ENCODE measurements at places on chromosomes 4 and X. TPM values are rescaled to one million over a fixed set of nuclear protein-coding genes. Genes with fewer than 3 reads are reported as not detected.

The GPR82 gene
- total RNA-seq = 0.11 TPM

The INTS6L gene
- total RNA-seq = 21.0 TPM

The SRPX gene
- total RNA-seq = not detected

The MRPS18C gene
- 64.0 TPM for total RNA-seq

GRCh38 chr4:94516067-94516466, 64.3 kb downstream of the PDLIM5 start:
- no peak overlapping the region for H3K4me3 ChIP-seq
- H3K27me3 ChIP-seq = no peaks in the 10 kb centered on the region
- no peak overlapping the region for H3K27ac ChIP-seq

- H3K27me3 ChIP-seq = no peaks in the 10 kb centered on the region
- DNase-seq = no peak
Observed at GRCh38 chr4:38804654-38805295, at the start of gene TLR1. TSS of gene TLR1 (minus strand) at chr4:38804791. CDS start at chr4:38798831, 5,960 bp downstream.

GRCh38 chr4:107299646-107300045, 263.5 kb upstream of the DKK2 start:
- no peak overlapping the region for H3K27ac ChIP-seq
- no peaks in the 10 kb centered on the region for H3K36me3 ChIP-seq
- H3K4me3 ChIP-seq = no peak overlapping the region
- peaks cover 2% of the 10 kb centered on the region for H3K27me3 ChIP-seq
- DNase-seq = no peak

- H3K27ac ChIP-seq = peak overlapping the region; percentile 97
- no peaks in the 10 kb centered on the region for H3K27me3 ChIP-seq
- peaks cover 61% of the 10 kb centered on the region for H3K36me3 ChIP-seq
- H3K4me1 ChIP-seq = peaks cover 52% of the 10 kb centered on the region
- peak; percentile 67 for DNase-seq
- H3K4me3 ChIP-seq = peak overlapping the region; percentile 91
Observed at GRCh38 chrX:1392376-1393068, 609 bp upstream of the SLC25A6 start.

GRCh38 chrX:17632942-17633341, 104.4 kb upstream of the SCML1 start:
- H3K27ac ChIP-seq = peak overlapping the region; percentile 76
- peaks cover 1% of the 10 kb centered on the region for H3K27me3 ChIP-seq
- peaks cover 5% of the 10 kb centered on the region for H3K4me1 ChIP-seq
- peak overlapping the region; percentile 50 for H3K4me3 ChIP-seq
- no peaks in the 10 kb centered on the region for H3K36me3 ChIP-seq

DNA sequence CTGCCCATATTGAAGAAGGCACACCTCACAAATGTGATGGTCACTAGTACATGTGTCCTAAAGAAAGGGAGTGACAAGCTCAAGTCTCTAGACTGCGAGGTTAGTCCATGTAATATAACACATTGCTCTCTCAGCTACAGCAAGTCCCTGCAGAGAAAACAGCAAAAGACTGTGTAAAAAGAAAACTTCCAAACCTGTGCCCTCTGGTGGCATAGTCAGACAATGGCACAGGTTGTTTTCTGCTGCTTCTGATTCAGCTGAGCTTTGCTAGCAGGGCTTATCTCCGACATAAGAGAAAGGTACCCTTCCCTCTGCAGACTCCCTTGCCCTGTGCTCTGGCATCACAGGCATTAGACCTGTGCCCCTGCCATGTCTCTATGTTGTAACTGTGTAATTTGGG, 1.4 kb upstream of the SERPINA7 start:
- H3K27ac ChIP-seq = no peak overlapping the region
- no peaks in the 10 kb centered on the region for H3K4me1 ChIP-seq
- H3K27me3 ChIP-seq = no peaks in the 10 kb centered on the region
- H3K4me3 ChIP-seq = no peak overlapping the region
- no peak for DNase-seq
- H3K36me3 ChIP-seq = no peaks in the 10 kb centered on the region

DNA sequence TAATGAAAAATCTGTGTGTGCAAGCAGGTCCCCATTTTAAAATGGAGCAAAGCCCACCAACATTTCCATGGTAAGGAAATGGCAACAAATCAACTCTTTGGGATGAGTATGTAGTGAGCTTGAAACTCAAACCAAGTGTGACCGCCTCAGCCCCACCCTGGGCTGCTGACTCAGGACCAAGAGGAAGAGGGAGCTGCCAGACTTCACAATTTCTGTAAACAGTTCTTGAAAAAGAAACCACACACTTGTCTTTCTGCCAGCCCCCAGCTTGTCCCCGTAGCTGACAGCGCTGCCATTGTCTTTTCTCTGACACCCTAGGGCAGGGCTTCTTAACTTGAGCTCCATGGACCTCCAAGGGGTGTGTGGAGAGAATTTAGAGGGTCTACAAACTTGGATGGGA, 10.3 kb downstream of the RTL5 start:
- no peaks in the 10 kb centered on the region for H3K36me3 ChIP-seq
- H3K4me1 ChIP-seq = peaks cover 21% of the 10 kb centered on the region
- no peak overlapping the region for H3K27ac ChIP-seq
- DNase-seq = peak; percentile 56
- H3K27me3 ChIP-seq = peaks cover 14% of the 10 kb centered on the region

DNA sequence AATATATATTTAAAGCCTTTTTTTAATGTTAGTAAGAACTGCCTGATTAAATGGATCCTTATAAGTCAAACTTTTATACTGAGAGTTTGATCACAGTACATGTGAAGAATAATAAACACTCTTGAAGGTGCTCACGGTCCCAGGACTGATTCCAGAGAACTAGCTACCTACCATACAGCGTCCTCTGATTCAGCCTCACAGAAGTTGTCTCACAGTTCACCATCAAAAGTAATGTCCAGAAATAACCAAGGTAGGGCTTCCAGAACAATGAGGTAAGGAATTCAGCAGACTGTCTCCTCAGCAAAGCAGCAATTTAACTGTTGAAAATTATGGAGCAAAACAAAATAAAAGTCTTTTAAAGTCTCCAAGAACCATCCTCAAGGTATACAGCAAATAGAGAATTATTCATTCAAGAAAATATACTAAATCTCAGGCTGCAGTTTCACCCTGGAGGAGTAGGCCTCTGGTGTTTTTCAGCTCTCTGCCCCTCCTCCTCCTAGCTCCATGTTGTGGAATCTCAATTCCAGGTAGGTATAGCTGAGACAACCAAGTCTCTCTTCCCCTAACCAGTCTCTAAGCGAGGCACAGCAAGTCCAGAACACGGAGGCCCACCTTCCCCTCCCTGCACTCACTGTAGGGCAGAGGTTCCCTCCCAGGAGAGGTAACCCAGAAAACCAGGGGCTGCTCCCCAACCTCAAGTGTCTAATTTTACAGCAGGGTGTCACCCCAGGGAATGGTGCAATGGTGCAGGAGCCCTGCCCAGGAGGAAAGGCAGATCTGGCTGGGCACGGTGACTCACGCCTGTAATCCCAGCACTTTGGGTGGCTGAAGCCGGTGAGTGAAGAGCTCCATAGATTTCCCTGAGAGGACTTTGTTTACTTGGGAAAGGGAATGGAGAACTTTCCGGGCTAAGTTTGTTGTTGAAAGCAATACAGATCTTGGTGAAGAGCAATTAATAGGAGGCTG, 28.6 kb downstream of the FAM241A start:
- H3K27ac ChIP-seq = no peak overlapping the region
- no peak for DNase-seq
- no peaks in the 10 kb centered on the region for H3K27me3 ChIP-seq
- no peak overlapping the region for H3K4me3 ChIP-seq

DNA sequence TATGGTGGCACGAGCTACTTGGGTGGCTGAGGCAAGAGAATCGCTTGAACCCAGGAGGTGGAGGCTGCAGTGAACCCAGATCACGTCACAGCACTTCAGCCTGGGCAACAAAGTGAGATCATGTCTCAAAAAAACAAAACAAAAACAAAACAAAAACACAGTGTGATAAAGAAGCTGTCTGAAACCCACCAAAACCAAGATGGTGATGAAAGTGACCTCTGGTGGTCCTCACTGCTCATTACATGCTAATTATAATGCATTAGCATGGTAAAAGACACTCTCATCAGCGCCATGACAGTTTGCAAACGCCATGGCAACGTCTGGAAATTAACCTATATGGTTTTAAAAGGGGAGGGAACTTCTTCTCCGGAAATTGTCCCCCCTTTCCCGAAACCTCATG, 29.4 kb upstream of the OPHN1 start:
- peak; percentile 34 for DNase-seq
- peaks cover 1% of the 10 kb centered on the region for H3K27me3 ChIP-seq
- H3K4me3 ChIP-seq = no peak overlapping the region
- H3K36me3 ChIP-seq = no peaks in the 10 kb centered on the region
- H3K4me1 ChIP-seq = no peaks in the 10 kb centered on the region

DNA sequence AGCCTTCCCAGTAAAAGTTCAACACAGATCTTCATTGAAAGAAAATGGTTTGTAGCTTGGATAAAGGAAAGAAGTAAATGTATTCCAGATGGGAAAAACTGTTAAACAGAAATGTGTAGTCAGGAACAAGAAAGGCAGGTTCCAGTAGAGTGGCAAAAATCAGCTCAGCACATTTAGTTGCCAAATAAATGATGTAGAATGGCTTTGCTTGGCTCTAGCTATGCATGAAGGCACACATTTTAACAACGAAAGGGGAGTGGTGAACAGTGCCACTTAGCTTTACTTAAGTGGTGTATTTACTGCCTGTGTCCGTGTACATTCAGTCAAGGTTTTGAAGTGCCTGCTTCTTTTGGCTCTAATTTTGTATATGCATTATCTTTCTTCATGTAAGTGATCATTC, 644.5 kb upstream of the ATOH1 start:
- no peaks in the 10 kb centered on the region for H3K36me3 ChIP-seq
- no peak for DNase-seq
- no peaks in the 10 kb centered on the region for H3K27me3 ChIP-seq
- no peaks in the 10 kb centered on the region for H3K4me1 ChIP-seq

DNA sequence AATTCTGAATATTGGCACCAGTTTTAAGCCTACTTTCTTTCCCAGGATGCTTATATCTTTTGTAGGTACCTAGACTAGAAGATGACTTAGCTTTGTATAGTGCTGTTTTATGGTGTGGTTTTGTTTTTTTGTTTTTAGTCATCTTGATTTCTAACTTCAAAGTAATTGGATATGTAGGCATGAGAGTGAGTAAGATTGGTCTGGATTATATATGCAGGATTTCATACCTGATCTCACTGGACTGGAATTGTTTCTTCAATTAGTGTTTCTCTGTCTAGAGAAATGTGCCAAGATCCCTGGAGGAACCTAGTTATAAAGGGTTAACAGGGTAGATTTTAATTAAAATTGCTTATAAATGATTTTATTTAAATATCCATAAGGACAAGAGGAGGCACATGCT, 23.1 kb downstream of the NAP1L5 start:
- H3K4me3 ChIP-seq = no peak overlapping the region
- H3K27ac ChIP-seq = no peak overlapping the region
- no peak for DNase-seq
- H3K36me3 ChIP-seq = peaks cover 31% of the 10 kb centered on the region
- H3K4me1 ChIP-seq = peaks cover 7% of the 10 kb centered on the region

GRCh38 chr4:27048429-27049238, 188.0 kb downstream of the STIM2 start:
- H3K27me3 ChIP-seq = peaks cover 28% of the 10 kb centered on the region
- H3K4me1 ChIP-seq = peaks cover 6% of the 10 kb centered on the region
- H3K27ac ChIP-seq = no peak overlapping the region

Data from activated CD8-positive, alpha-beta T cell treated with anti-CD3 and anti-CD28 coated beads for 36 hours (primary cell).